ENCODE measurements at places on chromosomes 7 and 10. TPM values are rescaled to one million over a fixed set of nuclear protein-coding genes. Genes with fewer than 3 reads are reported as not detected.

ACSL5 gene
- total RNA-seq = 12.6 TPM

INA gene
- 0.18 TPM for total RNA-seq

AKR1C4 gene
- not detected for total RNA-seq

COL26A1 gene
- total RNA-seq = not detected

CALHM1 gene
- not detected for total RNA-seq

PAPOLB gene
- under 0.01 TPM for total RNA-seq

UPK3BL2 gene
- total RNA-seq = 3.2 TPM

THAP5 gene
- total RNA-seq = 9.9 TPM

CTAGE4 gene
- 0.18 TPM for total RNA-seq

NHLRC2 gene
- 11.1 TPM for total RNA-seq

GPER1 gene
- 0.75 TPM for total RNA-seq

GIMAP4 gene
- 135 TPM for total RNA-seq

TSPAN33 gene
- 0.38 TPM for total RNA-seq

KDM7A gene
- total RNA-seq = 4.8 TPM

FAM149B1 gene
- 28.7 TPM for total RNA-seq

UTF1 gene
- total RNA-seq = not detected

SLC18A2 gene
- total RNA-seq = not detected

ELAPOR2 gene
- total RNA-seq = 8.9 TPM

TUBAL3 gene
- total RNA-seq = 0.18 TPM

MYO1G gene
- total RNA-seq = under 0.01 TPM

SH2B2 gene
- 0.90 TPM for total RNA-seq

ANKRD7 gene
- total RNA-seq = 0.18 TPM

CLRN3 gene
- total RNA-seq = 0.09 TPM

LDB3 gene
- total RNA-seq = not detected

ITGB8 gene
- 7.1 TPM for total RNA-seq

AMPH gene
- total RNA-seq = 0.09 TPM

STEAP2 gene
- total RNA-seq = 0.81 TPM

STRIP2 gene
- total RNA-seq = 5.7 TPM

CALML5 gene
- not detected for total RNA-seq

CHST3 gene
- 10.0 TPM for total RNA-seq

LRGUK gene
- 0.18 TPM for total RNA-seq

NOLC1 gene
- 40.3 TPM for total RNA-seq

ABCB1 gene
- 3.0 TPM for total RNA-seq

ZPBP gene
- total RNA-seq = not detected

NDUFB2 gene
- total RNA-seq = 163 TPM

WDR86 gene
- total RNA-seq = not detected

PRPF18 gene
- 31.9 TPM for total RNA-seq

CD36 gene
- 1.5 TPM for total RNA-seq

ABCB8 gene
- total RNA-seq = 22.5 TPM

PIP4K2A gene
- 28.5 TPM for total RNA-seq

DLG5 gene
- total RNA-seq = 13.0 TPM

PILRB gene
- 14.6 TPM for total RNA-seq

VSTM4 gene
- 0.27 TPM for total RNA-seq

CCL24 gene
- total RNA-seq = 0.28 TPM

FRAT1 gene
- total RNA-seq = 2.3 TPM

TAS2R3 gene
- 1.2 TPM for total RNA-seq

WEE2 gene
- not detected for total RNA-seq

SAMD9L gene
- 9.9 TPM for total RNA-seq

SLC26A3 gene
- total RNA-seq = not detected

CCZ1B gene
- 89.6 TPM for total RNA-seq

ANLN gene
- 64.2 TPM for total RNA-seq

ANKRD61 gene
- total RNA-seq = 0.09 TPM

ZNF117 gene
- 7.8 TPM for total RNA-seq

BZW2 gene
- total RNA-seq = 97.0 TPM

ABCB4 gene
- total RNA-seq = under 0.01 TPM

PPRC1 gene
- total RNA-seq = 14.0 TPM

H2BK1 gene
- total RNA-seq = not detected

Data from endothelial cell of coronary artery (primary cell).